ENCODE measurements at places on chromosomes 5 and 9.

GRCh38 chr9:114732823-114733222, 50.8 kb upstream of the TEX48 start:
- no peak for DNase-seq

DNA sequence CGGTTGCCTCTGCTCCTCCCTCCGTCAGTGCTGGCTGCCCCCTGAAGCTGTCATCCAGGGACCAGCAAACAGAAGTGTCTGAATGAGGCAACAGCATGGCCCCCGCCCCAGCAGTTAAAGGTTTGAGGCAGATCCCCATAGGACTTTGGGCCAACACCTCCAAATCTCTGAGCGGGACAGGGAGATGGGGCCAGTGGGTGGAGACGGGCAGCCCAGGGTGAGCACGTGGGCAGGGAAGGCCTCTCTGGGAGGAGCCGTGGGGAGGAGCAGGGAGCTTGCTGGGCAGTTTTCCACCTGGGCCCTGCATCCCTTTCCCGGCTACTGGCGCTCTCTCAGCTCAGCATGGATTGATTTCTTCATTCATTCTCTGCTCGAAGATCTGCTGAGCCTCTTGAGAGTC, 39.1 kb upstream of the NOTCH1 start:
- DNase-seq = no peak

DNA sequence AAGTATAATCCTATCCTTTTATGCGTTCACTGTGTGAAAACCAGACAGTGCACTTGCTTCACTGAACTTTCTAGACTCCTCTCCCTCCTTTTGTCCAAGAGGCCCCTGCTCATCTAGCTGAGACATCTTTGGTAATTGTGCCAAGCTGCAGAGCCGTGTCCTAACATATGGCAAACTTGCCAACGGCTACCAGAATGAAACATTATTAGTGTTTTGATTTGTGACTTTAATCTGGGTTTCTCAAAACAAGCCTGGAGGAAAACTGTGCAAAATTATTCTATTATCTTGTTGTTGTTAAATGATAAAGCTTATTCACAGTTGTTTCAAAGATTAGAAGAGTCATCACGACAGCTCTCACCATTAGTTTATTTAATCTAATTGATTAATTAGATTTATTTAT, 79.0 kb upstream of the RETREG1 start:
- DNase-seq = no peak

DNA sequence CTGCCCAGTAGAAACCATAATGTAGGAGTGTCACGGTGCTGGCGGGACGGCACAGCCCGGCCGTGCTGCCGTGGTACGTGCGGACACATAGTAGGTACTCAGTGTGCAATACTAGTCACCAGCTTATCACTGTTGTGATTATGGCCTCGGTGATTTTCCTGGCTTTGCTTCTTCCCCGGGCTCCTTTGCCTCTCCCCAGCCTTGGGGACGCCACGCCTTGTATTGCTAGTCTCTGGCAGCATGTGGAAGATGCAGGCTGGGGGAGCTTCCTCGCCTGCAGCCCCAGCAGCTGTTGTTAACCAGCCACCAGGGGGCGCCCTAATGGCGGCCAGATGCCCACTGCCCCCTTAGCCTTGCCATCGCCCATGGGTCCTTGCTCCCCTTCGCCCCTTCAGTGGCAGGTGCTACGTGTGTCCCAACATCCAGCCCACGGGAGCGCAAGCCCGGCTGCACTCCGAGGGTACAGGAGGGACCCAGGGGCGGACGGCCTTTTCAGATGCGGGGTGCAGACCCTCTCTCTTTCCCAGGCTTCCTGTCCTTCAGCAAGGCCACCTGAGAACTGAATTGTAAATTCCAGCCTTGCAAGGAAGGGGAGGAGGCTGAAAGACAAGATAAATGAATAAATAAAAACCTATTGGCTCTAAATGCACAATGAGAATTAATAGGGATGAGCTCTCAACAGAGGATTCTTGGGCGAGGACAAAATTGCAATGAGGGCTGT, 8.0 kb downstream of the NTNG2 start:
- DNase-seq = peak; percentile 62

GRCh38 chr5:156505101-156505500, 178.1 kb downstream of the SGCD start:
- no peak for DNase-seq

DNA sequence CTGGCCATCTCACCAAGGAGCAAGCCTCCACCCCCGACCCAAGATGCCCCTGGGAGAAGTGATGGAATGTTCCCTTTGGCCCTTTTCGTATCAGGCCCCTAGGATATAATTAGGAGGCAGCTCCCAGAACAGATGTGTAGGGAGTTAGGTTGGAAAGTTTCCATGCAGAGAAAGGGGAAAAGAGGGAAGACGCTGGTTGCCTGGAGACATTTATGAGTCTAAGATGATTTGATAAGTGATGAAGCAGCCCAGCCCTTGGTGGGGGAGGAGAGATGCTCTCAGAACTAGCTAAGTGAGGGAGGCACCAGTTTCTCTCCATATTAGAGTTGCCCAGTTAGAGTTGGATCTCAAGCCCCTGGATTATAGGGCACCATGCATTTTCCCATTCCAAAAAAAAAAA, 137.5 kb downstream of the GNA14 start:
- DNase-seq = no peak

DNA sequence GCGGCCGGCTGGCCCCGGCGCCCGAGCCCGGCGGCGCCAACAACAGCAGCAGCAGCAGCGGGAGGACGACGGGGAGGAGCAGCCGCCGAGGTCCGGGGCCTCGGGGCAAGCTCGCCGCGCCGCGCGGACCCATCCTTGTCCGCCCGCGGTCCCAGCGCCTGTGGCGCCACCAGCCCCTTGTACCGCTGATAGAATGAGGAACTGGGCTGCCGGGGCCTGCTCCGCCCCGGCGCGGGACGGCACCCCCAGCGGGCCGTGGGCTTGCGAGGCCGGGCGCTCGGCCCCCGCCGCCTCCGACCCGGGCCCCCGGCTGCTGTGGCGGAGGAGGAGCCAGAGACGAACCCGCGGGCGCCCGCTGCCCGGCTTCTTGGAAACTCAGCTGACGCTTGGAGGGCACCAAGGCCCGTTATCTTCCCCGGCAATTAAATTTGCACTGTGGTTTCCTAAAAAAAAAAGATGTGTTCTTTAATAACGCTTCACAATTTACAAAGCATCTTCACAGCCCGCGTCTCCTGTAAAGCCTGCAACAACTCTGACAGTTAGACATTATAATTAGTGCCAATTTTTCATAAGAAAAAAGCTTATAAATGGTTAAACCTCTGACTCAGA, at the start of gene ARSB:
Gene ARSB (minus strand): TSS at position 195 of the 609 bp plus-strand sequence. CDS start 62 bp downstream, at position 133.
- DNase-seq = peak; percentile 65

GRCh38 chr9:117029341-117029740, 342.2 kb downstream of the TRIM32 start:
- no peak for DNase-seq

- DNase-seq = no peak
These were observed 125.5 kb upstream of the RAI14 start for GRCh38 chr5:34530637-34531036.

GRCh38 chr5:76104027-76104426, 20.8 kb downstream of the SV2C start:
- DNase-seq = no peak

GRCh38 chr5:161545344-161546094, 1.0 kb downstream of the GABRB2 start:
- no peak for DNase-seq

All from activated T-cell treated with anti-CD3 and anti-CD28 coated beads, Interleukin-2, amount 50 U/mL, for 1 hour (primary cell).